ENCODE measurements at places on chromosomes 11 and 22.
A peak's percentile ranks its signal among the peaks of the same experiment; 100 is the strongest.

- DNase-seq = no peak
Observed at GRCh38 chr11:115251126-115251525, 253.1 kb downstream of the CADM1 start.

- DNase-seq = no peak
Observed at GRCh38 chr11:95100191-95100648, 10.6 kb downstream of the ENDOD1 start.

- no peak for DNase-seq
Observed at GRCh38 chr11:97506076-97506759, 1116.4 kb downstream of the JRKL start.

- DNase-seq = peak; percentile 80
Observed at GRCh38 chr11:43830928-43831440, 49.6 kb upstream of the ALKBH3 start.

DNA sequence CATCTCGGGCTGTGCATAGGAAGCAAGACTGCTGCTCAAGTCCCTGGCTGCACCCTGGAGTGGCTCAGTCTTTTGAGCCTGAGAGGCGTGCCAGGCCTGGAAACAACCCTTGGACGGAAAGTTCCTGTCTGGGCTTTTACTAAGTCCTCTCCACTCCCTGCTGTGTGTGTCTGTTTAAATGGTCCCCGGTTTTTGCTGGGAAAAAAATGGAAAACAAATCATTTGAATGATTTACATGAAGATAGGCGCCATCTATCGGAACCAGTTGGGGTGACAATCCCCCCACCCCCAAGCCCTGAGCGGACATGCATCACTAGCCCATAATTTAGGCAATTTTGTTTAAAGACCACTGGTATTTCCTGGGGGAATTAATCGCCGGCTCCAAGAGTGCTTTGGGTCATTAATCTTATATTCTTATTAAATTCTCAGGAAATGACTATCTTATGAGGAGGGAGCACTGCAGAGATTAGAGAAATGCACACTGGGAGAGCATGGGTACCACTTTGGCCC lies 2.7 kb upstream of the GAB2 start:
- DNase-seq = peak; percentile 70

DNA sequence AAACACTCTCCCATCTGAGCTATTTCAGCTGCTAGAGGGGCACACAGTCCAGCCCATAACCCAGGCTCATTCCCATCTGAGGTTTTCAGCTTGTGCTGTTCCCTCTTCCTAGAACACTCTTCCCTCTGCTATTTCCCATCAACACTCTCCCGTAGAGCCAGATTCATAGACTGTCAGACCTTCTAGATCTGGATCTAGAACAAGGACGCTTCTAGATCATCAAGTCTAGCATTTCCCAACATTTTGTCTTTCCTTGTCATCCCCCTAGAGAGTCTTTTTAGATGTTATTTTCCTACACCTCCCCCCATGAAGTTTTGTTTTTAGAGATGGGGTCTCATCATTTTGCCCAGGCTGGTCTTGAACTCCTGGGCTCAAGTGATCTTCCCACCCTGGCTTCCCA lies 13.4 kb downstream of the CRYBA4 start:
- DNase-seq = no peak

DNA sequence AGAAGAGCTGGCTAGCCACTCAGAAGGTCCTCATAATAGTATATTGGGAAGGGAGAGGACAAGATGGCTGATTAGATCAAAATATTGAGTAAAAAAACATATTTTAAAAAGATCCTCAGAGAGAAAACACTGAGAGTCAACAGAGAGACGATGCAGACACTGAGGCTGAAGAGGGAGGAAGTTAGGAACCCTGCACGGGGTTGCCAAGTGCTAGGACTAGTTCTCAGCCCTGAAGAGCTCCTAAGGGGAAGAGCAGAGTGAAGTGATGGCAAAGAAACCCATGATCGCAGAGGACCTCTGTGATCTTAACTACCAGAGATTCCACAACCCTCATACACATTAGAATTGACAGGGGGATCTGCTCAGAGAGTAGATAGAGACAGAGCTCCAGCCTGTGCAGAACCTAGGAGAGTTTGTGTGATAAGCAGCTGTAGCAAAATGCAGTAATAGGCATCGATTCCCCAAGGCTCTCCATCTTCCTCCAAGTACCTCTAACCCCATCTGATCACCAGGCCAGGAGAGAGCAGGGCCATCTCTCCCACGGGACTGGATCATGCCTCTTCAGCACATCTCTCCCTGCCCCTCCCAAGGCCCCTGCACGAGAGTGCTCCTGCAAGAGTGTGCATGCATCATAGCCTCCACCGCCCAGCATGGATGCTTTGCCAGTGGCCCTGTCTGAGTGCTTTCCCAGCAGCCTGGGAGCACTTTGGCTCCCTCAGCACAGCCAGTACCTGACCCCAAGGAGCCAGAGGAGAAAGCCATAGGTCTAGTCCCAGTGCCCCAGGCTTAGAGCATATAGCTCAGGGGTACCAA lies 41.2 kb upstream of the ARL14EP start:
- no peak for DNase-seq

- no peak for DNase-seq
Observed at GRCh38 chr11:13954591-13954990, 7.9 kb upstream of the SPON1 start.
